ENCODE measurements at places on chromosomes 13 and 19.

GRCh38 chr13:111899714-111900389 lies 167.1 kb upstream of the SOX1 start:
- no peak for DNase-seq

- no peak for DNase-seq
Observed at GRCh38 chr13:25874907-25875306, 176.9 kb downstream of the SHISA2 start.

GRCh38 chr19:54179921-54180461 lies 7.0 kb upstream of the TMC4 start:
- DNase-seq: no peak

- DNase-seq: no peak
Observed at GRCh38 chr19:46002678-46003275, 7.5 kb downstream of the CCDC61 start.

GRCh38 chr13:77930430-77930829 lies 11.8 kb upstream of the EDNRB start:
- no peak for DNase-seq

DNA sequence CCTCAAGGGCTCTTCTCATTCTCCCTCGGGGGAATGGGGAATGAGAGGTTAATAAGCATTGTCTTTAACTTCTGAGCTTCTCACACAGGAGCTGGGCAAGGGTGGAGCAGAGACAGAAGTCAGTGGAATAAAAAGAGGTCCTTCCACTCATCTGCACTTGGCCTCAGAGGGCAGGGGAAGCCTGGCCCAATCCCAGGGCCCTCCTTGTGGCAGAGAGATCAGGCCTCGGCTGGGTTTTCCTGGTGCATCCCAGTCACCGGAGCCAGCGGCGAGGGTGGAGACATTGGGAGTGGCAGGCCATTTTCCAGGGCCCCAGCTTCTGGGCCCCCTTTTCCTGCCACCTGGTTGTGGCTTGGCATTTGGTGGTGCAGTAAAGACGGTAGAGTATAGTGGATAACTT lies 10.6 kb downstream of the CALM3 start:
- DNase-seq: no peak

GRCh38 chr13:67932991-67933390 lies 702.9 kb upstream of the PCDH9 start:
- DNase-seq: no peak

GRCh38 chr13:92767468-92767867 lies 459.1 kb upstream of the GPC6 start:
- no peak for DNase-seq

DNA sequence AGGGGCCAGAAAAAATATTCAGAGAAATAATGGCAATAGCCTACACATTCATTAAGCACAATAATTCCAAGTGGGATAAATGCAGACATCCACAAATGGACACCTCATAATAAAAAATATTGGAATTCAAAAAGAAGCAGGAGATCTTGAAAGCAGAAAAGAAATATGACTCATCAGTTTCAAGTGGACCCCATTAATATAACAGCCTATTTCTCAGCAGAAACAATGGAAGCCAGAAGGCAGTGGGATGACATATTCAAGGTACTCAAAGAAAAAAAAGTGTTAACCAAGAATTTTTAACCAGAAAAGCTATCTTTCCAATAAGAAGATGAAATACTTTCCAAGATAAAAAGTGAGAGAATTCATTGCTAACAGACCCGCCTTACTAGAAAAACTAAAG lies 48.4 kb upstream of the CYP2A13 start:
- no peak for DNase-seq

GRCh38 chr13:77846173-77846572 lies 72.5 kb downstream of the EDNRB start:
- no peak for DNase-seq
